H7 (cell line): ENCODE measurements at places on chromosomes 5 and 9.

- no peak for DNase-seq
Measured at GRCh38 chr5:42912184-42912798, 100.6 kb upstream of the SELENOP start.

DNA sequence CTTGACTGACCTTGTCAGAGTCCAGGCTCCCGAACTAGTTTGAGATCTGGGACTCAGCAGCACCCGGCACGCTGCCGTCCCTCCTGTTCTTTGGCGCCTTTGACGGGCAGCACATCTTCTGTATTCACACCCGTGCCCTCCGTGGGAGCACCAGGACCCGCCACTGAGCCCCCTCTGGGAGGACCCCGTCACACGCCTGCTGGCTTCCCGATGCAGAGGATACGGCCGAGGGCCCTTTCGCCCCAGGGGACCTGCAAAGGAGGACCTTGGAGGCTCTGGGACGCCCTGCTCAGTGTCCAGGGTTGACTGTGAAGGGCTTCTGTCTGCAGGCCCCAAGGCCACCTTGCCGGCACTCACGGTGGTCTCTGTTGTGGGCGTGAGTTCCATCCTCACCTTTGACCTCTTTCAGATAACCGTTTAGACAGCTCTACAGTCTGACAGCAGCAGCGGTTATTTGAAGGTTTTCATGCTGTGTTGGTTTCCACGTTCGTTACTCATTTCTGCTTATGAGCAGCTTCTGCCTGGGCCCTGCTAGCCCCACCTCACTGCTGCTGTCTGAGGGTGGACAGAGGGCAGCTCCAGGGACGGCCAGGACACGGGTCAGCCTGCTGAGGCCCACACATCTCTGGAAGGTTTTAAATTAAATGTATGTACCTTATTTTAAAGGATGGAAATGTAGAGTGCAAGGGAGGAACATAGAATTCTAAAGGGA, 12.6 kb upstream of the EXOC3 start:
- DNase-seq, result peak; percentile 50

- DNase-seq, result peak; percentile 42
Measured at GRCh38 chr5:172005708-172006320, 624 bp downstream of the FBXW11 start.

DNA sequence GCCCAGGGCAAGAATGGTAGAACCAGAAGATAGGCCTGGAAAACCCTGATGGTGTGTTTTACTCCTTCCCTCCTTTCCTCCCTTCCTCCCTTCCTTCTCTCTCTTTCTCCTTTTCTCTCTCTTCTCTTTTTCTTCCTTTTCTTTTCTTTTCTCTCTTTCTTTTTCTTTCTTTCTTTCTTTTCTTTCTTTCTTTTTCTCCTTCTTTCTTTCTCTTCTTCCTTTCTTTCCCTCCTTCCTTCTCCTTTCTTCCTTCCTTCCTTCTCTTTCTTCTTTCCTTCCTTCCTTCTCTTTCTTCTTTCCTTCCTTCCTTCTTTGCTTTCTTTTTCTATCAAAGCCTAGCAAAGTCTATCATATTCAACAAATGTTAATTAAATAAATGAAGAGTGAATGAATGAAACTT, 24.0 kb upstream of the UBE2QL1 start:
- no peak for DNase-seq

GRCh38 chr5:54103871-54104270, 206.5 kb downstream of the ARL15 start:
- no peak for DNase-seq

- DNase-seq, result no peak
Measured at GRCh38 chr5:155460501-155460931, 447.0 kb downstream of the KIF4B start.

DNA sequence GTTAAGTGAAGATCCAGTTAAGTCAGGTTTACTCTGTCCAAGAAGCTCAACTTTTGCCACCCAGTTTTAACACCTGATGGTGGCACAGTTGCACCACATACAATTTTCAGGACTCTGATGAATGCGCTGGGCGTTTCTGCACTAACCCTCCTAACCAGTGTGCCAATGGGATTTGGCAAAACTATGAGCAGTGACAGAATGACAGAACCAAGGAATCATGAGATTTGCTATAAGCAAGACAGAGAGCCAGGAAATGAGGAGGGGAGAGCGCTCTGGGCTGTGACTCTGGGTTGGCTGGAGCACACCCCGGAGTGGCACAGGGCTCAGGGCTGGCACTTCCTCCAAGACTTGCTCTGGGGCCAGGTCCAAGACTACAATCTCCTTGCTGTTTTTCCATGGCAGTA, 84.1 kb downstream of the SH3PXD2B start:
- DNase-seq, result no peak

DNA sequence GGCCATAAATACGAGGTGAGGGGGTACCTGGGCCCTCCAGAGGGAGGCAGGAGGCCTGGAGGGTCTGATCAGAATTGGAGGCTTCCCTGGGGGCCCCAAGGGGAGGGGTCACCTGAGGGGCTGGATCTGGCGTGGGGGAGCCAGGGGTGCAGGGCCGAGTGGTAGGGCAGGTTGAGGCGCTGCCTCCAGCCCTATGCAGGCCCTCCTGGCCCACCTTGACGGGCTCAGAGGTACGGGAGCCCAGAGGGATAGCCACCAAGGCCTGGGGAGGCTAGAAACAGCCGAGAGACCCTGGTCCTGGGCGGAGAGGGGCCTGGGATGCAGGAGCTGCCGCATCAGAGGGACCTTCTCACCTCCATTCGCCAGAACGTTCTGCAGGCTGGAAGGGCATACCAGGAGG, 24.3 kb downstream of the LHX3 start:
- peak; percentile 70 for DNase-seq

DNA sequence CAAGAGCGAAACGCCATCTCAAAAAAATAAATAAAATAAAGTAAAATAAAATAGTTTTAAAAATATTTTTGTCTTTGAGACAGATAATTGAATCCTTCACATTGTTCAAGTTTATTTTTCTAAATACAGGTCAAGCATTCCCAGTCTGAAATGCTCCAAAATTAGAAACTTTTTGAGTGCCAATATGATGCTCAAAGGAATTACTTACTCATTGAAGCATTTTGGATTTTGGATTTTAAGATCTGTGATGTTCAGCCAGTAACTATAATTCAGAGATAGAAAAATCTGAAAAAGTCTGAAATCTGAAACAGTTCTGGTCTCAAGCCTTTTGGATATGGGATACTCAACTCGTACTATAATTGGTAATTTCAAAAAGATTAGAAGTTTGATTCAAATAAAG, 39.8 kb downstream of the RBM27 start:
- DNase-seq, result no peak

DNA sequence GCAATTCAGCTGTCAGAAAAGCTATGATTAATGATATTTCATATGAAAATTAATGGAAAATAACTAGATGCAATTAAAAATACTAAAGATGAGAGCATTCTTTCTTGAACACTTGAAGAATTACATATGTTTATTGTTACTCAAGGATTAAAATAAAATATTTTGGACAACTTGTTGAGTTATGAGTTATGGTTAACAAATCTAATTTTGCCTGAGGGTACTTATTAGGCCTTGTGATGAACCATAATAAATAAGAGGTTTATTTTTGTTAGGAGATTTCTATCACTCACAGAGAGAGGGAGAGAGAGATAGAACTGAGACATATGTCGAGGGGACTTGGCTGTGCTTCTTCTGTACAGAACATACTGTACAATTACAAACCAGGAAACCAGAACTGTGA, 183.7 kb downstream of the ISL1 start:
- no peak for DNase-seq

DNA sequence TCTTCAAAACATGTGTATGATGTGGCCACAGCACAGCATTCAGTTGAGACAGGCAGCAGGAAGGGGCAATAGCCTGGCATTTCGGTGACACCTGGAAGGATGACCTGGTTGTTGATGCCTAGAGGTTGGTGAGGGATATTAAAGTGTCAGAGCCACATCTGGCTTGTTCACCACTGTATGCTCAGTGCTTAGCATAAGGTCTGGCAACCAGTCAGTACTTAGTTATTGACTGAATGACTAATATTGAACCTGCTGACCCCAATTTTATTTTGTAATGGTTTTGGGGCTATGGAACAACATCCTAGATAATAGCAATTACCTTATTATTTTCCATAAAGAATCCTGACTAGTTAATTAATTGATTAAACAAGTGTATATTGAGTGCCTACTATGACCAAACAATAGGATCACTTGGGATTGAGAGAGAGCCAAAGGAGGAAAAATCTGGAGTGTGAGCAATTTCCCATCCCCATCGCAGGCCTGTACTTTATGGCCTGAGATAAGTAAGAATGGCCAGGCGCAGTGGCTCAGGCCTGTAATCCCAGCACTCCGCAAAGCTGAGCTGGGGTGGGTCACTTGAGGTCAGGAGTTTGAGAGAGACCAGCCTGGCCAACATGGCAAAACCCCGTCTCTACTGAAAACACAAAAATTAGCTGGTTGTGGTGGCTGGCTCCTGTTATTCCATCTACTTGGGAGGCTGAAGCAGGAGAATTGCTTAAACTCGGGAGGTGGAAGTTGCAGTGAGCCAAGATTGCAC, 85.4 kb upstream of the PLPP1 start:
- no peak for DNase-seq

GRCh38 chr5:33315189-33315588, 125.6 kb upstream of the TARS1 start:
- DNase-seq, result no peak

GRCh38 chr9:87109231-87109631, 161.9 kb upstream of the GAS1 start:
- no peak for DNase-seq

- no peak for DNase-seq
Measured at GRCh38 chr5:6496207-6496584, 47.5 kb downstream of the UBE2QL1 start.

DNA sequence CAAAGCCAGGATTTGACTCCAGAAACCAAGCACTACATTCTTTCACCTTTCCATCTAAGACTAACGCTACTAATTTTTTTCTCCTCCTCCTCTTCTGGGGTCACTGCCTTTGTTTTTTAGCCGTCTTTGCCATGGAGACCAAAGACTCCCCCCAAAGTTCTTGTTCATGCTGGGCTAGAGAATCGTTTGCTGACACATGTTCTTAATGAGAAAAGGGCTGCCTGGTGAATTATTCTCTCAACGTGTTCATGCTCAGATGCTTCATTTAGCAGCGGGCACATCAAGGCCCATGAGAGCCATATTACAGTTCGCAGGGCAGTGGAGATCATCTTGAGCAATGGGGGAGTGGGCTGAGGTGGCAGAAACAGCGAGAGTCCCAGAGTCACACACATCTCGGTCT, 134.9 kb downstream of the SLIT3 start:
- no peak for DNase-seq

- no peak for DNase-seq
Measured at GRCh38 chr5:175690025-175690424, 32.2 kb downstream of the HRH2 start.
